ENCODE measurements at places on chromosomes 2 and 18. TPM values are rescaled to one million over a fixed set of nuclear protein-coding genes. Genes with fewer than 3 reads are reported as not detected.

The CHST9 gene
- total RNA-seq, result not detected

The MARCHF4 gene
- total RNA-seq, result not detected

DNA sequence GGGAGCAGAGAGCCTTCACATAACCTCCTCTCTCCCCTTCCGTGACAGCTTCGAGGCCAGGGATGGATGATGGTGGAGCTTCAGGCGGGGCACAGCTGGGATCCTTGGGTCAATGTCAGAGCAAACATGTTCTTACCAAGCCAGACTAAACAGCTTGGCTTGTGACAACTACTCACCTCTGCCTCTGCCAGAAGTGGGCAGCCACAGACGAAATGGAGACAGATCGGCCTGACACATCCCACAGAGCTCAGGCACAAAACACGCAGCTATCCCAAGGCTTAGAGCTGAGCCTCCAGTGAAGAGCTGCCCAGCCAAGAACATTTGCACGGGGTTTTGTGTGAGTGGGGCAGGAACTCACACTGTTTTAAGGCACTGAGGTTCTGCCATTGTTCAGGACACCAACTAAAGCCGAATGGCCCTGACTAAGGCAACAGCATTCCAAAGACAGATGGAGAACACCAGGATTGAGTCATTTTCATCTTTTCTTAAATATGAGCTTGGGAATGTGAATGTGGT is 12.8 kb downstream of the PXDN start:
- DNase-seq, result no peak

GRCh38 chr2:5520463-5520972 is 171.7 kb upstream of the SOX11 start:
- DNase-seq, result no peak

- DNase-seq, result no peak
These were observed 275.9 kb downstream of the TMX3 start for GRCh38 chr18:68438983-68439382.

DNA sequence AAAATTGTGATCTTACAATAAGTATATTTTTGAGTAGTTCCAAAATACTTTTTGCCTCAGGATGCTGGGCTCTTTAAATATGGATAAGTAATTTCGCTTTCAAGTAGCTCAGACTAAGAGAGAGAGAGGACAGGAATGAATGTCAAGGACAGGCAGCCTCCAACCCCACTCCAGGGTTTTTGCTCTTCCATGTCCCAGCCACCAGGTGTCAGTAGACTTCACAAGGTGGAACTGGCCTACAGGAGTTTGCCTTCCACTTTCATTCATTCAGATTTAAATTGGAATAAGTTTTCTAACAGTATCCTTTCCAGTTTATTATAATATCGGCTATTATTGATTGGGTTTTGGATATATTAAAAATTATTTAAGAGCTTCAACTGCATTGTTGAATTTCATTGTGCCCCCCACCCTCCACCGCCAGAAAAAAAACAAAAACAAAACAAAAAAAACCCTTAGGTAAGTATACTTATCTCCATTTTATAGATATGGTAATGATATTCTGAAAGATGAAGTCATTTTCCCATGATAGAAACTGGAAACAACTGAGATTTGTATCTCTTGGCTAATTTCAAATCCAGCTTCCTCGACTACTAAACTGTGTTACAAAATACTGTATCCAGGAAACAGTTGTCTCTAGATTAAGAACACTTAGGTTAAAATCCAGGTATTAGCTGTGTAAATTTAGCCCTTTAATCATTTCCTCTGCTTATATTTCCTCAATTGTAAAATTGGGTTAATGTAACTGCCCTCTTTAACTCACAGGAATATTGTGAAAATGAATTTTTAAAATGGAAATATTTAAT is 793.1 kb downstream of the ERBB4 start:
- DNase-seq, result peak; percentile 29

GRCh38 chr2:219549619-219550018 is 5.8 kb downstream of the TMEM198 start:
- no peak for DNase-seq

DNA sequence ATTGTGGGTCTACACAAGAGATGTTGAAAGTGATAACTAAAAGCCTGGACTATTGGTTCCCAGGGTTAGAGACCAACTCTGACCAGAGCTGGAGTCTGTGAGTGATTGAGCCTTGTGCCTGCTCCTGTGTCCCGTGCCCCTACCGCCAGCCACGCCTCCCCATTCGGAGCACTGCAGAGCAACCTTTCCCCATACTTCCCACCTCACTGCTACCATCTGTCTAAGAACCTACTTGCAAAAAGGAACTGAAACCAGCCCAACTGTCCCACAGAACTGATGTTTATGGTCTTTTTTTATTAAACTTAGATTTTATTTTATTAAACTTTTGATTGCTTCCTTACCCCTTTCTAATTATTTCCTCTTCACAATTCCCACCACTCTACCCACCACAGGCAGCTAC is 300.3 kb upstream of the MGAT5 start:
- DNase-seq, result no peak
